ENCODE measurements at places on chromosomes 16 and 17. TPM values are rescaled to one million over a fixed set of nuclear protein-coding genes. Genes with fewer than 3 reads are reported as not detected.

DNA sequence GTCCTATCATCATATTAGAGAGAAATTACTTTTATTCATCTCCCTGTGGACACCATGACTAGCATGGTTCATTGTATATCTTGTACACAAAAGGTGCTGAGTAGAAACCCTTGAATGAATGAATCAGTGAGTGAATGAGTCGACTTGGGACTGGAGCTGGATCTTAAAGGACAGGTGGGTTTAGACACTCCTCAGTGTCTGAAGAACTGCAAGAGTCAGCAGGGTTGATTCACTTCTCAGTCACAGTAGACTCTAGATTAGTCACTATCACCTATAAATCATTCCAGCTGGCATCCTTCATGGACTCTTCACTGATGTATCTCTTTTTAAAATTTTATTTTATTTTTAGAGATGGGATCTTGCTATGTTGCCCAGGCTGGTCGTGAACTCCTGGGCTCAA is 30.1 kb upstream of the PMFBP1 start:
- no peak for DNase-seq
- peaks cover 19% of the 10 kb centered on the region for H3K4me1 ChIP-seq
- no peak overlapping the region for H3K27ac ChIP-seq
- no peaks in the 10 kb centered on the region for H3K36me3 ChIP-seq

DNA sequence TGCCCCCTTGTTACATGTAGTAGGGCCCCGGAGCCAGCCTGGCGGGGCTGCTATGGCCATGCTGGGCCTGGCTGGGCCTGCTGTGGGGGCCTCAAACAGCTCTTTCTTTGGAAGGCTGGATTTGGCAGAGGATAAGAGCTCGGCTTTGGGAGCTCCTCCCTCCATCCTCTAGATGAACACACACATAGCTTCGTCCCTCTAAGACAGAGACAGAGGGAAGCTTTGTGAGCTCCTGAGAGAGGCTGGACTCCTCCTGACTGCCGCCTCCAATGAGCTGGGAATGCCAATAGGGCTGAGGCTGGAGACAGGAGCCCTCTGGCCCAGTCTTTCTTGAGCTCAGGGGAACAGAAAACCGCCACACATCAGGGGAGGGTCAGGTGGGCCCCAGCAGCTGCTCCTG is 37.3 kb upstream of the CDC42EP4 start:
- H3K27me3 ChIP-seq, result no peaks in the 10 kb centered on the region
- no peak overlapping the region for H3K4me3 ChIP-seq
- H3K36me3 ChIP-seq, result no peaks in the 10 kb centered on the region
- DNase-seq, result no peak
- no peaks in the 10 kb centered on the region for H3K4me1 ChIP-seq

GRCh38 chr17:68603027-68603426 is 1.9 kb upstream of the FAM20A start:
- no peak for DNase-seq
- no peak overlapping the region for H3K4me3 ChIP-seq
- H3K27ac ChIP-seq, result no peak overlapping the region
- H3K4me1 ChIP-seq, result peaks cover 13% of the 10 kb centered on the region
- peaks cover 65% of the 10 kb centered on the region for H3K27me3 ChIP-seq

DNA sequence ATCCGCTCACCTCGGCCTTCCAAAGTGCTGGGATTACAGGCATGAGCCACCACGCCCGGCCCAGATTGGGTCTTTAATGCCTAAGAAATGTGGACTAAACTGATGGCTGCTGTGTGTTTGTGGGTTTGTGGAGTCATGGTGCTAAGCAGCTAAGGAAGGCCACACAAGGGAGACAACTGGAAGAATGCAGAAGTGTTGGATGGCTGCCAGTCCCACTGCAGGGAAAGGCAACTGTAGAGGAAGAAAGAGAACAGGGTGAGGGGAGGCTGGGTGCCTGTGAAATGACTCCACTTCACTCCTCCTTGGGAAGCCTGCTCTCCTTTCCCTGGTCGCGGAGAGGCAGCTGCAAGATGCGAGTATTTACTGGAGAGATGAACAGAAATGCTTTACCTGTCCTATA is 23.5 kb upstream of the SIAH1 start:
- H3K27ac ChIP-seq, result no peak overlapping the region
- no peaks in the 10 kb centered on the region for H3K27me3 ChIP-seq
- no peak for DNase-seq
- no peaks in the 10 kb centered on the region for H3K4me1 ChIP-seq

TBC1D3C gene
- total RNA-seq, result not detected

ADORA2B gene
- 0.29 TPM for total RNA-seq

ABCC3 gene
- total RNA-seq, result not detected

All from activated CD4-positive, alpha-beta T cell treated with anti-CD3 and anti-CD28 coated beads, Interleukin-2, amount 10 ng/mL, durations not matched to agents 7 days and 5 days (primary cell).